A673 (cell line): ENCODE measurements at places on chromosomes 1 and 21.
A peak's percentile ranks its signal among the peaks of the same experiment; 100 is the strongest.

GRCh38 chr1:61084491-61085031 is 2.2 kb downstream of the NFIA start:
- DNase-seq, result peak; percentile 49

- DNase-seq, result no peak
Observed at GRCh38 chr1:183366116-183366515, 52.1 kb downstream of the NMNAT2 start.

- no peak for DNase-seq
Observed at GRCh38 chr1:118104951-118105350, 80.1 kb downstream of the SPAG17 start.

DNA sequence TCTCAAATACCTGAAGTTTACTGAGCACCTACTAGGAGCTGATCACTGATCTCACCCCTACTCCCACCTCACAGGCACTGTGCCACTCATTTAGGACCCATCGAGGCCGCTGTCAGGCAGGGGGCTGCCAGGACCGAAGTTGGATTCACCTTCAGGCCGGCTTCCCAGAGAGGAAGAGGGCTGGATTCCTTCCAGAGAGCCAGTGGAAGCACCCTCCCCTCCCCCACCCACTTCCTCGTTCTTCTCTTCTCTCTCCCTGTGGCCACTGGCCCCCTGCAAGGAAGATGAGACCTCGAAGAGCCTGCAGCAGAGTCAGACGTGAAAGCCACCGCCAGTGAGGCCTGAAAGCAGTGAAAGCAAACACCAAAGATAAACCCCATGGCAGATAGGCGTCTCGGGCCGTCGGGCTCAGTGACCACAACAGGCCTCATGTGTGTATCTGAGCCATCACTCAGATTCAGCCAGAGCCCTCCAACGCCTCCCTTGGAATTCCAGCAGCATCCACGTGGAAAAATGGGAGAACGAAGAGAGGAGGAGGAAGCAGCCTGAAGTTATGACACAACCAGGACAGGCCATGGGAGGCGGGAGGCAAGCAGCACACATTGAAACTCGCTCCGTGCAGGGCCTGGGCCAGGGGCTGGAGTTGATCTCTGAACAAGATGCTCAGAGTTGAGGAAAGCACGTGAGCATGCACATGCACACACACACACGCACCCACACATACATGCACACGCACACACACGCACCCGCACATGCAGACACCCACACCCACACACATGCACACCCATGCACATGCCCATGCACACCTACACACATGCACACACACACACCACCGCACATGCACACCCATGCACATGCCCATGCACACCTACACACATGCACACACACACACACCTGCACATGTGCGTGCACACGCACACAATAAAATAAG is 6.2 kb upstream of the AGTRAP start:
- DNase-seq, result no peak

DNA sequence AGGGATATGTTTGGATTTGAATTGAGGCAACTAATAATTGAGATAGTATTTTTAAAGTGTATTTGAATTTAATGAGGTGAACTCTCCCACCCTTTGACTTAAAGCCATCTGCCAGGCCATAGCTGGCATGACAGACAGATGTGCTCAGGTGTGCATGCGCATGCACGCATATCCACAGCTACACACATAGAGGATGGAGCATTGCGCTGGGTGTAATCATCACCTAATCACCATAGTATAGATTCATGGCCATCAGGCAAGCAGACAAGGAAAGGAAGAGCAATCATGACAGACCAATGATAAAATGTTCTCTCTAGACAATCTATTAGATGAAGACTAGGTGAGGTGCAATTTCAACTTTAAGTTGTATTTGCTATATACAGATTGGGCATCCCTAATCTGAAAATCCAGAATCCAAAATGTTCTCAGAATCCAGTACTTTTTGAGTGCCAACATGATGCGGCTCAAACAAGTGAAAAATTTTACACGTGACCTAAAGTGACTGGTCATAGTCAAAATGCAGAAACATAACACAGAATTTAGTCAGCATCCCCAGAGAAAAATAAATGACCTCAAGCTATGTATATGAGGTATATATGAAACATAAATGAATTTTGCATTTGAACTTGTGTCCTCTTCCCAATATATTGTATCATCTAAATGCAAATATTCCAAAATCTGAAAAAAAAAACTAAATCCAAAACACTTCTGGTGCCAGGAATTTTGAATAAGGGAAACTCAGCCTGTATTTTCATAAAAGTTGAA is 70.1 kb downstream of the PTPRC start:
- no peak for DNase-seq

GRCh38 chr1:79554688-79555087 is 548.2 kb upstream of the ADGRL4 start:
- DNase-seq, result no peak

DNA sequence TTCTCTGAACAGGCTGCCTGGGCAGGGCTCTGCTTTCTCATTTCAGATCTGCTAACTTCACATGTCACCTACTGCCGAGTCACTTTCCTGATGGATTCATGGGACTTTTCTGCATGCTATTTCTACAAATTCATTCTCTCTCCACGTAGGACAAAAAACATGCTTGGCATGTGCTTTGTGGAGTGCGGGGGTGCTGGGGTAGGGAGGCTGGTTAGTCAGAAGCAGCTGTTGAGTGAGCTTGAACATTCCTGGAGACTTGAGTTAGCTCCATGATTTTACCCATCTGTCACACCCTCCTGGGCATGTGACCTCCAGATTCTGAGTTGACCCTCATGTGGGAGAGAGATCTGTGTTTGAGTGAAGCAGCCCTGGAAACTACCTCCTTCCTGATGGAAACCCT is 71.4 kb downstream of the UCK2 start:
- DNase-seq, result peak; percentile 10

DNA sequence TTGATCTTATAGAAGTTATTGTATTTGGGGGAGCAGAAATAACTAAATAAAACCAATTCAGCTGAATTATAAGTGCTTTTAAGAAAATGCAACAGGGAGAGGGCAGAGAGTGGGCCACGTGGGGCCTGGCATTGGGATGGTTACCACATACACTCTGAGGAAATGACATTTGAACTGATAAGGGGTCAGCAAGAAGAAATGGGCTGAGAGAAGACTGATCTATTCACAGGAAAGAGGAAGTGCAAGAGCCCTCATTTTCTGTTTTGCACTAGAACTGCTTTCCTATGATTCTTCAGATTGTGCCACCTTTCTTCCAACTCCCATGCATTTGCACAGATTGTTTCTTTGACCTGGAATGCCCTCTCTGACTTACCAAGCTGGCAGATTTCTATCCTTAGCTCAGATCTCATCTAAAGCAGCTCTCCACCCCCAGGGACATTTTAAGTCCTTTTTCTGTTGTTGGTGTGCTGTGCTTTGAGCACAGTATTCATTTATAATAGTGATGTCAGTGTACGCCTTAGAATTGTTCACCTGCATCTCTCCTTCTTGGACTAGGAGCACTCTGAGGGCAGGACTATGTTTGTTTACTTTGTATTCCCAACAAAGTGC is 115.9 kb downstream of the FGGY start:
- no peak for DNase-seq

GRCh38 chr1:56297904-56298303 is 281.5 kb downstream of the PLPP3 start:
- DNase-seq, result no peak

GRCh38 chr1:189701606-189702005 is 776.1 kb downstream of the BRINP3 start:
- DNase-seq, result no peak

DNA sequence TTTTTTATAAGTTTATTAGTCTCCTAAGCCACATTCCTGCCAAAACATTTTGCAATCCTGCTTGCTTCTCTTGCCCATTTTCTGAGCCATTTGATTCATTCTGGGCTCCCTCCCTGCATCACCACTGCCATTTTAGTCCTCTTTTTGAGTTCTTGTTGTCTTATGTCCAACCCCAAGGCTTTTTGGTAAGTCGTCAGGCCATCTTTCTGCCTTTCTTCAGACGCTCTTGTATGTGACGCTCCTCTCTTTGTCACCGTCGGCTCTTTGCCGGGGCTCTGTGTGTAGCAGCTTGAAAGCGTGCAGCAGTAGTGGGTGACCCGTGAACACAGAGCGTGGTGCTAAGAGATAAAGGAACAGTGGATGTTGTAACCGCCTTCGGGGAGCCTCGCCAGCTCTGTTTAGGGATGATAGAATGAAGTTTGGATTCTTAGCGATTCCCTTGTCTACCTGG is 14.6 kb downstream of the HUNK start:
- DNase-seq, result no peak

DNA sequence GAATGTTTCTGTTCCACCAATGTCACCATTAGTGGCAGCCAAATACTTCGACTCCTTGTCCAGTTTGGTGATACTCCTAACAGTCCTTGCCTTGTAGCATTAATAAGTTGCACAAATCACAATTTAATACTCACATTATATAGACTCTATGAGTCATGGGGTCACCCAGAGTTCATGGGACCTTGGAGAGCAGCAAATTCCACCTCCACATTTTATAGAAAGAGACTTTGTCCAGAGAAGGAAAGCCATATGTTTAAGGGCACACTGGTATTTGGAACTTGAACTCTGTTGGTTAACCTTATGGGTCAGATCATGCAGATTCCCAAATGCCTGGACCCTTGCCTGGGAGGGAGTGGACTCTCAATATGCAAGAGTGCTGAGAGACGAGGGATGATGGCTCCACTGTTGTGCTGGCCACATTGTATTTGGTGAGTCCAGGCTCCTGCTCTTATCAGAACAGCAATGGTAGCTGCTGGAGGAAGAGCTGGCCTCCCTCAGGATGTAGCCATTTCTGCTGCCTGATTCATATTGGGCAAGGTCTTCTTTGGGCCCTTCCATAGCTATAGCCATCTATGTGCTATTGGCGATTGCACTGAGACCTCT is 30.6 kb downstream of the DNAJC6 start:
- DNase-seq, result no peak

DNA sequence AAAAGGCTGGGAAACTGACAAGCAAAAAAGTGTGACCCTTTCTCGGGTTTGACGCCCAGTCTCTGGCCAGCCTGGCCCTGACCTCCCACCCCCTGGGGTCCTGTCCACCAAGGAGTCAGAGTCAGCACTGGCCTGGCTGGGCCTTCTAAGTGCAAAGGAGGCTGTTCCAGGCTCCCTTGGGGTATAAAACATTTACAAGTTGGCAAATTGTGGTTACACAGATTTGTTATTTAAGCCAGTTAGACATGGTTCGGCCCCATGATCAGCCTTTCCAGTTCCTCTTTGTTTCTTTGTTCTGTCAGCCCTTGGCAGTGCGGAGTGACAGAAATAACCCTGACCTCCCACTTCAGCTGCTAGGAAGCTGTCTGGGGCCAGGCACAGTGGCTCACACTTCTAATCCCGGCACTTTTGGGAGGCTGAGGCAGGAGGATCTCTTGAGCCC is 161.6 kb upstream of the RAB4A start:
- peak; percentile 14 for DNase-seq

- peak; percentile 76 for DNase-seq
Observed at GRCh38 chr1:51768971-51769588, 109.4 kb downstream of the NRDC start.

GRCh38 chr1:117610036-117610435 is 4.2 kb downstream of the TENT5C start:
- no peak for DNase-seq

GRCh38 chr1:165420655-165421054 is 24.3 kb downstream of the RXRG start:
- DNase-seq, result no peak

DNA sequence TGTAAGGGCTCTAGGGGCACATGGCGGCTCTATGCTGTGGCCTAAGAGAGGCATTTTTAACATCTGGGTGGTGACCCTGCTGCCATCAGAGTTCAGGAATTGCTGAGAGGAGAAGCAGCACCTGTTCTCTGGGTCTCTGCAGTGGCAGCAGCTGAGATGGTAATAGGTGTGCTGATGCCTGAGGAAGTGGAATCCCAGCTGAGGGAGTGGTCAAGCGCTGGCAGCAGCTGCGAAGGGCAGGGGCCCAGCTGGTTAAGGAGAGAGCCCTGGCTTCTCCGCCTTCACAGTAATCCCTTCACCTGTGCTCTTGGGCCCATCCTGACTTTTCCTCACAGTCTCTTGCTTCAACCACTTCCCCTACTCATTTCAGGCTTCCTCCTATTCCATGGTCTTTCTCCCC is 39.8 kb downstream of the GJA5 start:
- DNase-seq, result no peak

DNA sequence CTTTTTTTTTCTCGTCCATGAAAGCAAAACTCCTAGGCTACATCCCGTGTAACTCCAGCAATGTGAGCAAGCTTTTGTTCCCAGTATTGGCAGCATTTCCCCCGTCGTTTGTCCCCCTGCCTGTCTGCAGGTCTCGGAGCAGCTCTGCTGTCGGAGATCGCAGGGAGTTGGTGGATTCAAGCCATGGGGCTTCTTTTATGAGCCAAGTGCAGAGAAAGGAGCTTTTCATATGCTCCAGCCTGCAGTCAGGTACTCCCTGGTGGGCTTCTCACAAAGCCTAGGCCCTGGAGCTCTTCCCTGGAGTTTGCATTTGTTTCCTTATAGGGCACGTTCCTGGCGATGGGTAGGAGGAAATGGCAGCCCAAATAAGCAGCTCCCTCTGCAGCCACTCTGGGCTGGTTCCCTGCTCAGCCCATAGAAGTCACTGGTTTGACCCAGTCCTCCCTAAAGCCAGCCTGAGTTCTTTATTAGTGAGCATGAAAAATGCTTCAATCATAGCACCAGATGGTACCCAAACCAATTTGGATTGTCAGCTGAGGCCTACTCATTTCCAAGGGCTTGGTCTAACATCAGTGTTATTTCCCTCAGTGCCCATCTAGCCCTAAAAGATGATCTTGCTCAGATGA is 78.3 kb downstream of the NUF2 start:
- DNase-seq, result no peak

- DNase-seq, result no peak
Observed at GRCh38 chr1:167623951-167624350, 6.1 kb upstream of the RCSD1 start.

DNA sequence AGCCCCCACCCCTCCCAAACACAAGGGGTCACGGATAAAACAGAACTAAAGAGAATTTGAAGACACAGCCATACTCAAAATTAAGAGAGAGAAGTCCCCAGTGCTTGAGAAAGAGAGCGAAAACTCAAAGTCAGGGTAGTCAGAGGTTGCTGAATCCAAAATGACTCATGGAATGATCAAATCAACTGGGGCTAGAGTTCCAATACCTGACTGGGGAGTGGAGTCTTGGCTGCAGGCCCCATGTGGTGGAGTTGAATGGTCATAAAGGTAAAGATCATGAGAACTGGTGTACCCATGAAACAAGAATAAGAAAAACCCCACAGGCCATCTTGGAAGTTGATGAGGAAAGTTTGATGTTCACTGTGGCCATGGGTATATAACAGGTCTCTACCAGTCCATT is 84.5 kb upstream of the LRRN2 start:
- no peak for DNase-seq
